Colonic mucosa (tissue), 4 donors: ENCODE measurements at places on chromosomes 7 and 10.

GRCh38 chr7:1695800-1696454 is 25.9 kb downstream of the ELFN1 start:
- H3K27me3 ChIP-seq, result no peaks in the 10 kb centered on the region
- no peaks in the 10 kb centered on the region for H3K4me1 ChIP-seq
- no peak overlapping the region for H3K4me3 ChIP-seq
- H3K27ac ChIP-seq, result no peak overlapping the region
- no peak for DNase-seq
- H3K36me3 ChIP-seq, result no peaks in the 10 kb centered on the region

GRCh38 chr7:121330053-121330833 is 1.4 kb downstream of the WNT16 start:
- no peak overlapping the region for H3K27ac ChIP-seq
- no peaks in the 10 kb centered on the region for H3K36me3 ChIP-seq
- peaks cover 48% of the 10 kb centered on the region for H3K27me3 ChIP-seq
- H3K4me3 ChIP-seq, result peak overlapping the region; percentile 34

DNA sequence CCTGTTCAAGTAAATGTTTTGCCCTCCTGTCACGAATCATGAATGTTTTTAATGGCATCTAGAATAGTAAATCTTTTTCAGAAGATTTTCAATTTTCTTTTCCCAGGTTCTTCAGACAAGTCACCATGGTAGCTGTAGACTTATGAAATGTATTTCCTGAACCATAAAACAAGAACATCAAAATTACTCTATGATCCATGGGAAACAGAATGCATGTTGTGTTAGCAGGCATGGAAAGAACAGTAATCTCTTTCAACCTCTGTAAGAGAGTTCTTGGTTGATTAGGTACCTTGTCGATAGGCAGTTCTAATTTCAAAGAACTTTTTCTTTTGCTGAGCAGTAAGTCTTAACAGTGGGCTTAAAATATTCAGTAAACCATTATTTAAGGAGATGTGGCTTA is 17.6 kb downstream of the AKR1C1 start:
- DNase-seq, result no peak
- H3K4me1 ChIP-seq, result no peaks in the 10 kb centered on the region
- no peaks in the 10 kb centered on the region for H3K36me3 ChIP-seq
- H3K4me3 ChIP-seq, result no peak overlapping the region
- no peak overlapping the region for H3K27ac ChIP-seq

GRCh38 chr7:728602-729001 is 1.5 kb upstream of the PRKAR1B start:
- peaks cover 10% of the 10 kb centered on the region for H3K4me1 ChIP-seq
- no peaks in the 10 kb centered on the region for H3K36me3 ChIP-seq
- no peak overlapping the region for H3K27ac ChIP-seq
- no peaks in the 10 kb centered on the region for H3K27me3 ChIP-seq
- H3K4me3 ChIP-seq, result no peak overlapping the region

DNA sequence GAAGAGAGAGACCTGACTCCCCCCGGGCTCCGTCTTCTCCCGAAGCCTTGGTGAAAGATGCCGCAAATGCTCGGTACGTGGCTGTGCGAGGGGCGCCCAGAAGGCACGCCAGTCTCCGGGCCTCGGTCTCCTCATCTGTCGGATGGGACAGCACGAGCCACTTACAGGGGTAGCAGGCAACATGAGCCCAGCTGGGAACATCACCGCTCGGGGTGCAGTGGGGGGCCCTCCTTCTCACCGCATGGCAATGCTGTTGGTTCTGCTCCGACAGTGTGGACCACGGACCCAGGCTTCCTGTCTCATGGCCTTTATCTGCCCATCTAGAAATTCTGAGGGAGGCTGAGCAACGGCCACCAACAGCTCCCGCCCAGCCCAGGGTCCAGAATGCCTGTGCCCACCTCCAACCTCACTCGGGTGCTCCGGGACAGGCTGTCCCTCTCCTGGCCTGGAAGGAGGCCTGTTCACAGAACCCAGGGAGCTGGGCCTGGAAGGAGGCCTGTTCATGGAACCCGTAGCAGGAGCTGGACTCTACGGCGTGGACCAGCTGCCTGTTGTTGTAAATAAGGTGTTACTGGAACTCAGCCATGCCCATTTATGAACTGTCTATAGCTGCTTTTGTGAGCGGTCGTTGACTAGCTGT is 15.8 kb downstream of the ADAP1 start:
- DNase-seq, result no peak
- no peaks in the 10 kb centered on the region for H3K27me3 ChIP-seq
- H3K36me3 ChIP-seq, result no peaks in the 10 kb centered on the region
- no peak overlapping the region for H3K4me3 ChIP-seq

DNA sequence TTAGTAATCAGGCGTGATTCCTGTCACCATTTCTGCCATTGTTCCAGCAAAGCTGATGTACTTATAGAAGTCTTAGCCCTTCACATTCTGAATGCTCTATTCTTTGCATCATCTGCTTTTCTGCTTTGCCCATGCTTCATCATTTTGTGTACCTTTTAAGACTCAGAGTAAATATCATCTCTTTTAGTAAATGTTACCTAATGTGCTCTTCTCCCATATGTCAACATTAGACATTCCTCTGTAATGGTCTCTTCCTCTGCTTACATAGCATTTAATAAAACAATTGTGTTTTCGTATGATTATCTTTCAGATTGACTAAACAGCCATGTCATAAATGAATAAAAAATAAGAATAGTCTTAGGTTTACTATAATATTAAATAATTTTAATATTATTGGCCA is 719.6 kb upstream of the GRM3 start:
- no peaks in the 10 kb centered on the region for H3K27me3 ChIP-seq
- no peak overlapping the region for H3K27ac ChIP-seq
- H3K4me3 ChIP-seq, result no peak overlapping the region
- no peaks in the 10 kb centered on the region for H3K36me3 ChIP-seq

DNA sequence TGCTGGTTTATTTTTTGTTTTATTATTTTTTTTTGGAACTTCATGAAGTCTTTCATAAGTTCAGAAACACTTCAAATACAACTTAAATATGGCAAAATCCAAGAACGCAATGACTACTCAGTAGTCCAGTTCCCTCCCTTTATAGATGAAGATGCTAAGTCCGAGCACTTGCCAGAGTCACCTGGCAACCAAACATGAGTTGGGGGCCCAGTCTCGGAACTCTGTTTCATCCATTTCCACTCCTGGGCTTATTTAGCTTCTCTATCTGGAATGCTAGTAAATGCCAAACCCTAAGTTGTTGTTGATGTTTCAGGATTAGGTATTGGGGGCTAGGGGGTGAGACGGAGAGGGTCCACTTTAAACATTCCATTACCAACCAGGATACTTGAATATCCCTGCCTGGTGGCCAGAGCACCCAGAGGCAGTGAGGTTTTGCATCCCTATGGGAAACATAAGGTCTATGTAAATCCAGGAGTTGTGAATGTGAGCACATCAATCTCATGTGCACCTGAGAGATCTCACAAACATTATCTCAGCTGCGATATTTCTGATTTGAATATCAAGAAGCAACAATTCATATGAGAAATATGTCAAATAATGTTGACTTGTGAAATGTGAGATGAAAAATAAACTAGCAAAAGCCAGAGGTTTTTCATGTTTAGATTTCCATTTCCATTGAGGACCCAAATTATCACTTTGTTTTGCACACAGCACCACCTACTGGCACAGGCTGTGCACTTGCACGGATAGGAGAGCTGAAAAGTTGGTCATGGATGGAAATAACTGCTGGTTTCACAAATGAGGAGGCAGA is 129.3 kb downstream of the PKD1L1 start:
- no peaks in the 10 kb centered on the region for H3K4me1 ChIP-seq
- no peaks in the 10 kb centered on the region for H3K36me3 ChIP-seq
- H3K27me3 ChIP-seq, result no peaks in the 10 kb centered on the region
- H3K4me3 ChIP-seq, result no peak overlapping the region
- peak; percentile 78 for DNase-seq
- H3K27ac ChIP-seq, result no peak overlapping the region

DNA sequence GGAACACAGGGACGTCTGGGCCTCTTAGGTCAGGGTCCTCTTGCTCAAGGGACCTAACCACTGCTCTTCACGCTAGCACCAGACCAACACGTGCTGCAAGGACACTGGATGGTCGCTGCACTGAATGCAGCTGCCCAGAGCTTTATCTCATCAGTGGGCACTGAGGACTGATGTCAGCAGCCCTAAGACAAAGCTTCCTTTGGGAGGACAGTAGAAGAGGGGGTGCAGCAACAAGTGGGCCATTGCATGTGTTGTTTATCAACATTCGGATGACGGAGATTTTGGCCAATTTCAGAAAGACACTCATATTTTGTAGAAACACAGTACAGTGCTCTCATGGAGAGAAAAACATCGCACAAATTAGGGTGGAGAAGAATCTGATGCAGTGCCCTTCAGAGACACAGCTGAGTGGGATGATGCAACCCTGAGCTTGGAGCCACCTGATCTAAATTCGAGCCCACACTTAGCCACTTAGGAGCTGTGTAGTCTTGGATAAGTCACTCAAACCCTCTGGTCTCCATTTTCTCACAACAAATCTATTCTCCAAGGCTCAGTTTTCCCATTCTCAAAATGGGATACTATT is 1.7 kb downstream of the OPALIN start:
- no peaks in the 10 kb centered on the region for H3K36me3 ChIP-seq
- no peak overlapping the region for H3K27ac ChIP-seq
- H3K27me3 ChIP-seq, result no peaks in the 10 kb centered on the region
- no peak for DNase-seq
- H3K4me1 ChIP-seq, result no peaks in the 10 kb centered on the region

- no peaks in the 10 kb centered on the region for H3K36me3 ChIP-seq
- H3K4me3 ChIP-seq, result no peak overlapping the region
- no peak for DNase-seq
- H3K4me1 ChIP-seq, result no peaks in the 10 kb centered on the region
- H3K27ac ChIP-seq, result no peak overlapping the region
Observed at GRCh38 chr10:1648648-1649047, 88.7 kb downstream of the ADARB2 start.

DNA sequence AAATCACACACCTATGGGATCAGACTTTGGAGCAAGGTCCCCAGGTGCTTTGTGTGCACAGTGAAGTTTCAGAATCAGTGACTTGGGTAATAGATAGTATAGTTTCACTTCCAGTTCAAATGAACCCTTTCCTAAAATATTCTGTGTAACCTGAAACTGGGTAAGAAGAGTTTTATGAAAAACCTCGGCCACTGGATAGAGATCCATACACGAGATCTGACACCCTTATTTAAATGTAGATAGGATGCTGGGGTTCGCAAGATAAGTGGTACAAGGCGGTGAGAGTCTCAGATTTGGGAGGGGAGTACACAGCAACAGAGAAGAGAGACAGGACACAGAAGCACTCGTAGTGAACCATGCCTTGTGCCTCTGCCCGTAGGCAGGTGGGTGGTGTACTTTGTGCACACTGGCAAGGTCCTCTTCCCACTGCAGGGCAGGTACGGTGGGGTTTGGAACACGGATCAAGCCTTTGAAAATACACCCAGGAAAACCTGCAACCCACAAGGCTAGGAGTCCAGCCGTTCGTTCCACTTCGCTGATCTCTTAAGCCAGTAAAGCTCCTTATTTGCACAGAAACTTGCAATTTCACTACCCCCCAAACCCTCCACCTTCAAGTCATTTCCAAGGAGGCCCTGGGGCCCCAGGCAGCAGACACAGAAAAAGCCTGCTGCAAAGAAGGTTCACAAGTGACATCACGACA is 162.8 kb downstream of the USP6NL start:
- no peak overlapping the region for H3K27ac ChIP-seq
- no peak for DNase-seq
- no peaks in the 10 kb centered on the region for H3K4me1 ChIP-seq

DNA sequence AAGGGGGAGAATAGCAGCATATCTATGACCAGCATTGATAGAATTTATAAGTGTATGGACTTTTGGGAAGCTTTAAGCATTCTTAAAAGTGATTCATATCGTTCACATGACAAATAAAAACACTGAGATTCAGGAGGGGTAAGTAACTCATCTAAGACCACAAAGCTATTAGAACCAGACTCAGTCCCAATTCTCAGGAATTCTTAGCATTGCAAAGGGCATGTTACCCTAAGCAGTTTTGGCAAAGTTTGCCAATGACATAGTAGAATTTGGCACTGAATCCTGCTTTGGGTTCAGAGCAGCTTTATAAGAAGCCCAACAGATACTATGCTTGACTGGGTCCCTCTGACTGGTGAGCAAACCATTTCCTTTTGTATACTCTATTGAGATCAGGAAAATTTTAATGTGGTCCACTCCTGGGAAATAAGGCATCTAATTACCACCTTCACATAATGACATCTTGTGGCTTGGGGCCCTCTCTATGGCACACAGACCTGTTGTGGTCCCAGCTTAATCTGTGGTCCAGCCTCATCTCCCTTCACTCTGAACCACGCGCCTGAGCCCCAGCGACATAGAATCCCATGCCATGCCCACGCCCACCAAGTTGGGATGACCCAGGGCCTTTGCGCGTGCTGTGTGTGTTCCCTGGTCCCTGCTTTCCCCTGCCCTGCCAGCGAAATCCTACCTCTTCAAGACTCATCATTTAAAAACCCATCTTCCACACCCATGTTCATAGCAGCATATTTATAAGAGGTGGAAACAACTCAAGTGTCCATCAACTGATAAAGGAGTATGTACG is 37.5 kb upstream of the DOCK1 start:
- no peak overlapping the region for H3K27ac ChIP-seq
- H3K4me1 ChIP-seq, result no peaks in the 10 kb centered on the region
- H3K4me3 ChIP-seq, result no peak overlapping the region
- no peak for DNase-seq

DNA sequence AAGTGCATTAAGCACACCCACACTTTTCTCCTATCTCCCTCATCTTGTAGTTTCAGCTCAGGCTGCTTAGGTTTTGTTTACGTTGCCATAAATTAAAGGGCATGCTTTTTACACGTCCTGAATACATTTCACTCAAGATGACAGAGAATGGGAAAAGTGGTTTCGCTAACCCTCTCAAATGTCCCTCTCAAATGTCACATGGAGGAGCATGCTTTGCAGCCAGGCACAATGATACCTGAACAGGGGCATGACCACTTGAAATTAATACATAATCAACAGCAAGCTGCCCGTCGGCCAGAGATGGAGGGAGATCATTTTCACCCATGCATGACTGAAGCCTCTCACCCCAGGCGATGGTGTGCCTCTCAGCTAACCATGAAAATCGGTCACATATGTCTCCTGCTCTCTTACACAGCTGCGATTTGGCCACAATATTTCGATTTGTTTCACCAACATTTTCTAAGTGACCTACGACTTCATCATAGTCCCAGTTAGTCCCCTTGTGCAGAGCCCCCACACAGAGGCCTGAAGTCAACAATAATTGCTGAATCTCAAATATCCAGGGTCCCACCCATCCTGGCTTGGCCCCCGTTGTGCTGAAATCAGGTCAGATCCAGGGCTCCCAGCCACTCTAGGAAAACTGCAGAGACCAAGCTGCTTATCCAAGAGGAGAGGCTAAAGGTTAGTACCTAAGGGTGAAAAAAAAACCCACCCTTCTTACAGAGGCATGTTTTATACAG is 373.9 kb upstream of the NFE2L3 start:
- no peak for DNase-seq
- no peak overlapping the region for H3K4me3 ChIP-seq
- H3K27ac ChIP-seq, result no peak overlapping the region
- H3K36me3 ChIP-seq, result no peaks in the 10 kb centered on the region
